PC-3 (cell line): ENCODE measurements at places on chromosomes 7 and 10.

DNA sequence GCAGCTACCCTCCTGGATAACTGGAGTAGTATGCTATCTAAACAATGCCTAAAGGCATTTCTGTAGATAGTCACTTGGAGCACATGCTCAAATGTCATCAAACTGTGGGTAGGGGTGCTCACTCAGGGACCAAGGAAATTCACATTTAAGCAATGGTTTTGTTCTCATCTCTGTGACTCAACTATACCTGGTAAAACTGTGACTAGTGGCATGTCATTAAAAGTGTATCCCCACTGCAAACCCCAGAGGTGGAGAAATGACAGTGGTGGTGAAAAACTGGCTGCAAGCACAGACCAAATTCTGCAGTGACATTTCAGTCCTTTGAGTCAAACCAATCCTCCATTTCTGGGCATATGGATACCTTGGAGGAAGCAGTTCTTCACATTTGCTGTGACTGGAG is 134.2 kb upstream of the EFCAB10 start:
- no peak overlapping the region for H3K27ac ChIP-seq
- no peak for DNase-seq
- peaks cover 20% of the 10 kb centered on the region for H3K4me1 ChIP-seq
- peaks cover 18% of the 10 kb centered on the region; the same call in 1 of the 2 replicates for H3K36me3 ChIP-seq
- H3K4me3 ChIP-seq = no peak overlapping the region

DNA sequence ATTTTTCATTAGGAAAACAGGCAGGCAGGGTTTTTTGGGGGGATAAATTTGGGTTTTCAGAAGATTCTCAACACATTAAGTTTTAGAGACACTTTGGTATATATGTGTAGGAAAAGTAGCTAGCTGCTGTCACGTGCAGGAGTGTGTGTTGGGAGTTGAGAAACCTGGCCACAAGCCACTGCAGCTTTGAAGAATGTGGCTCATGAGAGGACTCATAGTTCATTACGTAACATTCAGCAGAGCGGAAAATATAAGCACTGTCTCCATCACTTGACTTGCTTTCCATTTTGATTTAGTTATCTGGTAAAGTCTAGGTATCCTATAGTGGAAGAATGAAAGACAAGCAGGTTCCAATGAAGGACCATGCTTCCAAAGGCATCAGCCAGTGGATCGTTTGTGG is 31.2 kb downstream of the SMNDC1 start:
- no peak overlapping the region for H3K27ac ChIP-seq
- H3K36me3 ChIP-seq = no peaks in the 10 kb centered on the region
- H3K4me1 ChIP-seq = no peaks in the 10 kb centered on the region

GRCh38 chr10:32929634-32930033 is 28.4 kb downstream of the ITGB1 start:
- peak; percentile 71 for DNase-seq
- H3K27me3 ChIP-seq = no peaks in the 10 kb centered on the region
- H3K4me3 ChIP-seq = no peak overlapping the region
- peaks cover 95% of the 10 kb centered on the region for H3K36me3 ChIP-seq
- H3K4me1 ChIP-seq = peaks cover 11% of the 10 kb centered on the region; the same call in 1 of the 2 replicates

- peaks cover 6% of the 10 kb centered on the region; the same call in 1 of the 2 replicates for H3K36me3 ChIP-seq
- no peak overlapping the region for H3K27ac ChIP-seq
- H3K4me1 ChIP-seq = 0 out of 2 replicates have a peak, but pooled peaks cover 3% of the 10 kb centered on the region
- H3K27me3 ChIP-seq = no peaks in the 10 kb centered on the region
Observed at GRCh38 chr10:21989453-21990154, 13.9 kb downstream of the DNAJC1 start.

- H3K27me3 ChIP-seq = peaks cover 34% of the 10 kb centered on the region
- H3K36me3 ChIP-seq = no peaks in the 10 kb centered on the region
- H3K4me1 ChIP-seq = peaks cover 23% of the 10 kb centered on the region
Observed at GRCh38 chr10:76036111-76036940, 604.9 kb downstream of the LRMDA start.

DNA sequence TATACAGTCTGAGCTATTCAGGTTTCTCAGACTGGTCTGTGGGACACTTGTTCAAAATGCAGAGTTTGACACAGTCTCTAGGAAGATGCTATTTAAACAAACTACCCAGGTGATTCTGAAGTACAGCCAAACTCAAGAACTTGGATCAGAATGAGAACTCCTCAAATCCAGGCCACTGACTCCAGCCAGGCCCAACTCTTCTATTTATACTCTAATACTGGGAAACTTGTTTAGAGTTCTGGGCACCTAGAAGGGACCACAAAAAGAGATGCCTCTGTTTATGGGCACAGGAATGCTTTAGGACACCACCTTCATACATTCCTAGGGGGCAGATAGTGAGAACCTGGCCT is 40.1 kb upstream of the ADD3 start:
- H3K27me3 ChIP-seq = no peaks in the 10 kb centered on the region
- H3K36me3 ChIP-seq = no peaks in the 10 kb centered on the region
- peak overlapping the region; percentile 61; the same call in 1 of the 2 replicates for H3K4me3 ChIP-seq
- no peak for DNase-seq
- peak overlapping the region; percentile 86 for H3K27ac ChIP-seq
